ENCODE measurements at places on chromosomes 6 and 20.

DNA sequence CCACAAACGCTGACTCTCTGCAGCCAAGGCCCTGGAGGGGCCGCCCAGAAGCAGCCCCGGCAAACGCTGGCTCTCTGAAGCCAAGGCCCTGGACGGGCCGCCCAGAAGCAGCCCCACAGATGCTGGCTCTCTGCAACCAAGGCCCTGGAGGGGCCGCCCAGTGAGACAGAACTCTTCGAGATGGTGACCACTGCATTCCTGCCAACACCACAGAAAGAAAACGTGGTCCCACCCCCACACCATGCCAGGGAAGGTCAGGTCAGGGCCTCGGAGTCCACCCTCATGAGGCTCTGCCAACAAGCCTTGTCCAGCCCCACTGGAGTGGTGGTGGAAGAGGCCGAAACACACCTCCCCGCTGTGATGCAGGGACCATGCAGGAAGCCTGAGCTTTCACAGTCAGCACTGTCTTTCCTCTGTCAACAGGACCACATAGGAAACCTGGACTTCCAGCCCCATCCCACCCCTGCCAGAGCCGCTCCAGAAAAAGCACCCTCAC, 97.5 kb downstream of the DLL1 start:
- DNase-seq: no peak

GRCh38 chr6:161138543-161139303, 135.1 kb downstream of the AGPAT4 start:
- DNase-seq: no peak

DNA sequence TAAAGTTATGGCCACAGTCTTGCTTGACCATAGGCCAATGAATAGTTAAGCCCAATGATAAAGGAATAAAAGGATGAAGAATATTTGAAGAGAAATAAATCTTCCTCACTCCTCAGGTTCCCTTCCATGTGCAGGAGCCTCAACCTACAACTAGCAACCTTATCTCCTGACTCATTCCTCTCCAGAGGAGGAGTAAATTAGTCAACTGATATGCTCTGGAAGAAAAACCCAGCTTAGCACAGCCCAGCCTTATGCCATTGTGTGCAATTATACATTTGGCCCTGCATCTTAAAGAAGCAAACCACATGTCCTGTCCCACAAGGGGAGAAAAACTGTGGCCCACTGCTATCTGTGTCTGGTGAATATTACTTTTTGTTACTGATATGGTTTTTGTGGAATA, 82.1 kb downstream of the PHIP start:
- DNase-seq: no peak

DNA sequence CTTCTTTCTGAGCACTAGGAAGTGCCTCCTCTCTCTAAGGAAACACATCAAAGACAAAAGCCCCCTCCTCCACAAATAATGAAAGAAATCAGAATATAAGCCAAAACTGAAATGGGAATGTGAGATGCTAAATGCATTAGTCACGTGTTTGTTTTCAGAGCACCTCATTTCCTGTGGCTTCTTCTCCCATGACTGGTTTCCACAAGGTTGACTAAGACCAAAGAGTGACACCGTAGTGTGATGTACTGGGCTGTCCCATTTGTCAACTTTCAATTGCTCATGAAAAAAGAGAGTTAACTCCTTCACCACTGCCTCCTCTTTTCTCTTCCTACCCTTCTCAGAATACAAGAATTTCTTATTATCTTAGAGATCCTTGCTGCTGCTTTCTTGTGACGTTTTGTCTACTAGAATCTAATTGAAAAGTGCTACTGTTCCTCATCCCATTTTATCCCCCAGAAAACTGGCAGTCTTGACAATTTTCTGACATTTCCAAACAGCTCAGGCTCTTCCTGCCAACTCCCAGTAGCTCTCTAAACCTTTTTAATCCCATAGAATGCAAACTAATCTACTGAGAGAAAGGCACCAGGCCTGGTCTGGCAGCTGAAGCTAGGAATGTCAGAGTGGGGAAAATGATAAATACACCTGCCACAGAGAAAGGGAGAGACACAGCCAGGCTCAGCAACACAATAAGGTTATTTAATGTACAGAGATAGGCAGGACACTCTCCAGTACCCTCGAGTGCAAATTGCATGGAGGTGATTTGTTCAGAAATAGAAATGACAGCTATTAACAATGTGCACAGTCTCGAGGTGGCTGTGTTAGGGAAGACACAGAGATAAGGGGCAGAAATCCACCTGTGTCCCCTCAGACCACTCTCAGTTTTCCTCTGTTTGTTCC, 671.7 kb upstream of the NRSN1 start:
- no peak for DNase-seq

DNA sequence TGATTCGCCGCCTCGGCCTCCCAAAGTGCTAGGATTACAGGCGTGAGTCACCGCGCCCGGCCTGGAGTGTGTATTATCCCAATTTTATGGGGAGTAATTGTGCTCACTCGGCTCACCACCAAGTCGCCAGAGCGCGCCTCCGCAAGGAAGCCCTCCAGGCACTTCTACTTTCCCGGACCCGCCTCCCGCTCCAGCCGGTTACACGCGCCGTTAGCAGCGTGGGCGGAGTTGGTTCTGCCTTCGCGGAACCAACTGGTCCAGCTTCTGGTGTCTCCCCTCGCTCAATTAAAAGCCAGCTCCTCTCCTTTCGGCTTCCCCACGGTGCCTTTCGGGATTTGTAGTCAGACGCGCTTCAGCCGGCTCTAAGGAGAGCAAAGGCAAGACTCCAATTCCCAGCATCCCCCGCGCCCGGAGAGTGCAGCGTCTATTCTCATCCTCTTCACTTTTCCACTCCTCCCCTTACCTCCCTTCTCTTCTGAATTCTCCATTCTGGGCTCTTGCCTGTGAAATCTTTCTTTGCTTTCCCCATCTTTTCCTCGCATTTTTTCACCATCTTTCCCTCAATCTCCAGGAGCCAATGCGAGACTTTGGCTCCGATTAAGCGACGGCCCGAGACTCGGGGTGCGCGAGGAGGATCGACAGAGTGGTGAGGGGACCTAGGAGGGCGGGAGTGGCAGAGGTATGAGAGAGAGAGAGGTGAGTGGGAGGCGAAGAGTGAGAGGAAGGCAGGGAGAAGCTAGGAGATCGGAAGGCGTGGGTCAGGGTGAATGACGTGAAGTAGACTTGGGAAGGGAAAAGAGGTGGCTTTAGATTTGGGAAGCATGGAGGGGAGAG, at the start of gene GTF2H4:
TSS of gene GTF2H4 (plus strand) at position 450 of the 834 bp plus-strand sequence.
- peak; percentile 94 for DNase-seq

GRCh38 chr6:152272486-152272885, 364.7 kb downstream of the SYNE1 start:
- DNase-seq: no peak

DNA sequence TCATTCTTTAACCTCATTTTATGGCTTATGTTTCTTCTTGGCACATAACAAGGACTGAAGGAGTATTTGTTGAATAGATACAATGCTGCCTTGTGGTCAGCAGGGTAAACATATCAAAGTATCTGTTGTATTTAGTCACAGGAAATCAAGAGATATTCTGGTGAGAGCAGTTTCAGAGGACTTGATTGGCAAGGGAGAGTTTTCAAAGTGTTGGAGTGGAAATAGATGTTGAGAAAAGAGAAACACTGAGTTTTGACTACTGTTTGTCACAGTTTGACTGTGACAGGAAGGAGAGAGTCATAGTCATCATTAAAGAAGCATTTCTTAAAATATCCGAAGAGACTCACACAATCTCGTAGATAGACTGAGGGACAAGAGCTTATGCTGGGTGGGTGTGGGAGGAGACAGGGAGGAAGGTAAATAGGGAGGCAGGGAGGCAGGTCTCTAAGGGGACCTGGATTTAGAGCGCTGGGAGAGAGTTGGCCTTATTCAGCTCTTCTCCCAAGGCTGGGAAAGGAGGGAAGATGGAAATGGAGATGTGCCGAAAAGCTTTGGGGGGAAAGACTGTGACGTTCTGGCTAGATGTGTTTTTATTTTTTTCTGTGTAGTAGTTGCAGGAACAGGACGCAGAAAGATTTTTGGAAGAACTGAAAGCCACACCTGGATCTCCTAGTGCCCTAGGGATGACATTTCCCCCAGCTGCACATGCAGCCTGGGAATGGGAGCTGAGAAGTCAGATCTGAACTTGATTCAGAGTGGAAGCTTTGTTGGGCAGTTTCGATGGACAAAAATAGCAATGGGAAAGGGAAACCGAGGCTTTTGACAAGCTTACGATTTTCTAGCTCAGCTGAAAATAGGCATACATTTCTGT, 65.0 kb upstream of the IFNGR1 start:
- peak; percentile 79 for DNase-seq
